ENCODE measurements at places on chromosomes 4 and X.
A peak's percentile ranks its signal among the peaks of the same experiment; 100 is the strongest.

DNA sequence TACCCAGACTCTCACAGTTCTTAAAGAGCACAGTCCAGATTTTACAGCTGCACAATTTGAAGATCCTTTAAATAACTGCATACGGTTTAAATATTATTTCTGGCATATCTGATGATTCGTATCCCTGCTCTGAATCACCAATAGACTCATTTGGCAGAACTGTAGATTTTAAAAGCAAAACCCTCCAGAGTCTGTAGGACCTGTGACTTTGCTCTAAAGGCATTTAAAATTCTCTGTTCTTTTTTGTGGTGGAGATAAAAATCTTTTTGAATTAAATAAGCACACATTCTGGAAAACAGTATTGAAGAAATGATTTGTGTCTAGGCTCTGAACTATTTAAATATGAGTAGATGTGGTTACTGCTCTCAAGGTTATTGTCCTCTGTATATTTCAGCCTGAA lies 246.2 kb upstream of the PITX2 start:
- DNase-seq = peak; percentile 70

- DNase-seq = no peak
Observed at GRCh38 chr4:180635281-180635680, 1607.9 kb upstream of the TENM3 start.

DNA sequence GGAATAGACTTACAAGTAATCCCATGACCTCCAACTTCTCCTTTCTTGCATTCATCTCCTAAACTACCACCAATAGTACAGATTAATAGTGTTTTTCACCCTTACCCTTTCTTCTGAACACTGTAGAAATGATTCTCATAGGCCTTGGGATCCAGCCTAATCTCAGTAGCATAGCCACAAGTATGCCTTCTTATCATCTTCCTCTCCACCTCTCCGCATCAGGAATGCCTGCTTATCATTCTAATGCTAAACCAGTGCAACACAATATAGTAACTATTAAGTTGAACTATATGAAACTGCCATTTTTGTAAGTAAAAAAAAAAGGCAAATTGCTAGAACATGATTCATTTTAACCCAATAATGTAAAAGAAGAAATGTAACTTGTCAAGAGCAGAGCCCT lies 79.5 kb upstream of the IL2 start:
- no peak for DNase-seq

DNA sequence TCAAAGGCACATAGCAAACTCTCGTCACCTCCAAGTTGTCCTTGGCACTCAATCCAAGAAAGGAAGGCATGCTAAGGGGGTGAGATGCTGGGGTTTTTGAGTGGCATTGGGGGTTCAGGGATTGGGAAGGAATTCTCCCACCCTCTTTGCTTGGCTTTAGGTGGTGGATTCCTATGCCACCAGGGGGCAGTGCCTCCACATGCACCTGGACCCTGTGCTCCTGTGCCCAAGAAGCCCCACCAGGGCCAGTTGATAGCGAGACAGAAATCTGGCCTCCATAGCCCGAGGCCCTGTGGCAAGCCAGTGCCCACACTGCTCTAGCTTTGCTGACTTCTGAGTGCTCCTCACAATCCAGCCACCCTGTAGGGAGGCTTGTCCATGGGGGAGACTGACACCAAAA lies 2.0 kb upstream of the FATE1 start:
- DNase-seq = no peak

- DNase-seq = no peak
Observed at GRCh38 chr4:165360041-165360695, 18.6 kb upstream of the CPE start.

DNA sequence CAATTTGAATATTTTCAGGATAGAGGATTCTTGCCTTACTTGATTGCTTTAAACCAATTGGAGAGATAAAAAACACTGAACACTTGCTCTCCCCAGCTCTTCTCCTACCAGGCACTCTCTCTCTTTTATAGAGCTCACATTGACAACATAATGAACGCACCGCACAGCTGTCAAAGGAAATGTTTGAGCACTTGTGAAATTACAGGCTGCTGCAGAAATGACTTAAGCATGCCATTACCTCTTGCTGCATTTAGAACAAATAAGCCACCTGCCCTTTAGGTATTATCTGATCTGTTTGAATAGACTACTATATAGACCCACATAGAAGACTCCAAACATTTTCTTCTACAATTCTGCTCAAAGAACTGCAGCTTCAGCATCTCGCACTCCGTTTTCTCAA lies 227.7 kb downstream of the C4orf33 start:
- DNase-seq = no peak

DNA sequence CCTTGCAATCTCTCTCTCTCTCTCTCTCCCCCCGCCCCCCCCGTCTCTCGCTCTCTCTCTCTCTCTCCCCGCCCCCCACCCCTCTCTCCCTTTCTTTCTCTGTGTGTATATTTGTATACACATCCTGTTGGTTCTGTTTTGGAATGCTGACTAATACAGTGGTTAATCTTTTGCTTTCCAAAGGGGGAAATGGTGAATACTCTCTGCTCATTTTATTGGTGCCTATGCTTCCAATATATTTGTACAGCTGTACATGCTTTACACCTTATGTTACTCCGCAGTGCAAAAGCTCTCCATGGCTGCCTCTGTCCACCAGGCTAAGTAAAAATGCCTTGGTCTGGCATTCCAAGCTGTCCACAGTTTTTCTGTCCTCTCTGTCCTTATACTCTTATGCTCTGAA lies 158.8 kb downstream of the RBMX2 start:
- no peak for DNase-seq

Data from GM04503 (cell line).